ENCODE measurements at places on chromosomes 2 and 18. TPM values are rescaled to one million over a fixed set of nuclear protein-coding genes. Genes with fewer than 3 reads are reported as not detected.

The FEV gene
- not detected for total RNA-seq

- no peaks in the 10 kb centered on the region for H3K4me1 ChIP-seq
- no peak for DNase-seq
- H3K4me3 ChIP-seq: no peak overlapping the region
- H3K27me3 ChIP-seq: no peaks in the 10 kb centered on the region
Observed at GRCh38 chr2:230691005-230691647, 21.5 kb upstream of the CAB39 start.

- H3K4me3 ChIP-seq: no peak overlapping the region
- H3K4me1 ChIP-seq: no peaks in the 10 kb centered on the region
- H3K27ac ChIP-seq: no peak overlapping the region
- H3K27me3 ChIP-seq: no peaks in the 10 kb centered on the region
Observed at GRCh38 chr2:201631041-201631440, 12.3 kb downstream of the TMEM237 start.

GRCh38 chr2:215489288-215489848, 53.5 kb upstream of the FN1 start:
- no peak for DNase-seq
- H3K4me3 ChIP-seq: no peak overlapping the region
- H3K4me1 ChIP-seq: no peaks in the 10 kb centered on the region
- H3K36me3 ChIP-seq: no peaks in the 10 kb centered on the region
- H3K27ac ChIP-seq: no peak overlapping the region

DNA sequence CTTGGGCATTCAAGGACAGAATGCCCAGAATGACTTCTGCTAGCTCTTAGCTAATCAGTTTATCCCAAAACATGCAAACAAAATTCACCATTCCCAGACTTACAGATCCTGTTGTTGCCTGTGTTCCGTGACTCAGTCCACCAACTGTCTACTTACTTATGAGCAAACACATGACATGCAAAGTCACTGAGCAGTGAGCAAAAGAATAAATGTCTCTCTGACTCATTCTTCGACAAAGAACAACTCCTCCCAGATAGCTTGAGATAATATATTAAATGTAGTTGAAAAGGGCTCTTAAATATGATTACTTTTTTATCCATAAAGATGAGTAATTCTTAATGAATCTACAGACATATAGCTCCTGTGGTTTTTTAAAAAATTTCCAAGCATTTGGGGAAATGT, 9.0 kb upstream of the CREG2 start:
- no peak for DNase-seq
- no peaks in the 10 kb centered on the region for H3K27me3 ChIP-seq
- H3K4me1 ChIP-seq: no peaks in the 10 kb centered on the region
- H3K4me3 ChIP-seq: no peak overlapping the region
- H3K27ac ChIP-seq: no peak overlapping the region
- H3K36me3 ChIP-seq: no peaks in the 10 kb centered on the region

Measured in tibial nerve (tissue), 4 donors.